Fibroblast of pulmonary artery (primary cell): ENCODE measurements at places on chromosomes 6 and 20.

- no peak for DNase-seq
These were observed 3.8 kb downstream of the TOMM34 start for GRCh38 chr20:44956410-44956809.

DNA sequence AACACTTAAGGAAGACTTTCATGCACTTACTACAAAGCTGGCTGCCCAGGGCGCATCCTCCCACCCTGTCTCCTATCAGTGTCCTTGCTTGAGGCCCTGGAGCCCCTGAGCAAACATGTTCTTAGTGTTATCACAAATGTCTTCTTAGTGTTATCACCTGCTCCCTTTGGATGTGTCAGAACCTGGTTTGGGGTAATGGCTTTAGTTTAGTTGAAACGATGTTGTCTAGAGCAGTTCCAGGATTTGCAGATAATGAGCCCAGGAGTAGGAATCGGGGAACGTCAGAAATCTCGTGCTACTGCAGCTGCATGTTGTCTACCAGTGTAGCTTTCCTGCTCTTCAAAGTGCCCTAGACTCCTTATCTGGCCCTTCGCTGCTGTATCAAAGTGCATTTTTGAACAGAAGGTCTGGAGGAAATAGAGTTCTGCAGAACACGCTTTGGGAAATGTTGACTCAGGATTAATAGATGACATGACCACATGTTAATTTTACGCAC, 69.6 kb downstream of the PHACTR2 start:
- no peak for DNase-seq

- DNase-seq: no peak
These were observed 14.7 kb upstream of the RAB22A start for GRCh38 chr20:58294497-58295455.

DNA sequence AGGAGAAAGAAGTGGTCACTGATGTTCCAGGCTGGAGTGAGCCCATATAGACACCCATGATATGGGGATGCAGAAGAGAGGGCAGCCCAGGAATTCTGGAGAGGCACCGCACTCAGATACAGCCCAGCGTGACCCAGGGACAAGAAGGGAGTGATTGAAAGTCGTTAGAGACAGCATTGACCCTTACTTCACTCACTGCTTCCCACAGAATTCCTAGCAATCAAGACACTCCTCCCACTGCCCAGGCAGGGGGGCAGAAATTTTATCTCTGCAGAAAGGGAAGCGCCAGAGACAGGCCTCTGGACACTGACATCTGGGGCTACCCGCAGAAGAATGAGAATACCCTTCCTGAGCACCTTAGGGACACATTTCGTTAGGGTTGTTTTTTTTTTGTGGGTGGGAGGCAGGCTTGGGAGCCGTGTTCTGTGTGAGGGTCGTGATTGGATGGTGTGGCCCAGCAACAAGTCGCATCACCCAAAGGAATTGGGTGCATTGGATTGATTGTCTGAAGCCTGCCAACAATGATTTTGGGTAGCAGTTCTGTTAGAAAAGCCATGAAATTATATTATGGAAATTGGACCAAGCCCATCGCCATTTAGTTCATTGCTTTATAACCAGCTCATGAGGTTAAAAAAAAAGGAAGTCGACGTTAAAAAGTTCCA, 45.9 kb upstream of the MAP3K4 start:
- no peak for DNase-seq

GRCh38 chr6:160420253-160420968, 72.2 kb downstream of the SLC22A3 start:
- DNase-seq: no peak

DNA sequence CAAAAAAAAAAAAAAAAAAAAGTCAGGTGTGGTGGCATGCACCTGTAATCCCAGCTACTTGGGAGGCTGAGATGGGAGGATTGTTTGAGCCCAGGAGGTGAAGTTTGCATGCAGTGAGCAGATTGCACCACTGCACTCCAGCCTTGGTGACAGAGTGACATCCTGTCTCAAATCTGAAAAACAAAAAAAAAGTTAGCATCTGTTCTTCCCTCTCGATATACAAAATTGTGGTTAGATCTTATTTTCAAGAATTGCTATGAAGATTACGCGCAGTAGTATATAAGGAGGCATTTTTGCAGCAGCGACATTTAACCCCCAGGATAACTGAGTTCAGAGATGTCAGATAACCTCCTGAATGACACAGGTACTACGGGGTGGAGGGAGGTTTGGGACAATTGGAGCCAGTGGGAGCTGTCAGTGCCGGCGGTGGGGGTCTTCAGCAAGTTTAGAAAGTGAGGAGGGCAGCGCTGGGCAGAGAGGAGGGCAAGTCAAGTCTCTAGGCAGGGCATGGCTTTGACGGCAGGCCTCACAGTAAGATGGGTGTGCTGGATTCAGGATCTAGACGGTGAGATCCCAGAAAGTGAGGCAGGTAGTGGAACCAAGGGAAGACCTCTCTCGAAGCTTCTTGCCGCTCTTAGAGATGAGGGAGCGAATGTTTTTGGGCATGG, 26.2 kb upstream of the MRPS18A start:
- DNase-seq: no peak

GRCh38 chr20:48886811-48887210, 34.7 kb upstream of the ARFGEF2 start:
- no peak for DNase-seq

- DNase-seq: peak; percentile 24
These were observed 42.8 kb downstream of the INSM1 start for GRCh38 chr20:20410678-20411077.

GRCh38 chr6:26195924-26196845, 109.0 kb downstream of the HFE start:
- DNase-seq: peak; percentile 7

- DNase-seq: no peak
These were observed 40.1 kb downstream of the FAM120B start for GRCh38 chr6:170346649-170347048.

GRCh38 chr20:21004386-21005076, 101.6 kb downstream of the LINC00237 start:
- DNase-seq: no peak

DNA sequence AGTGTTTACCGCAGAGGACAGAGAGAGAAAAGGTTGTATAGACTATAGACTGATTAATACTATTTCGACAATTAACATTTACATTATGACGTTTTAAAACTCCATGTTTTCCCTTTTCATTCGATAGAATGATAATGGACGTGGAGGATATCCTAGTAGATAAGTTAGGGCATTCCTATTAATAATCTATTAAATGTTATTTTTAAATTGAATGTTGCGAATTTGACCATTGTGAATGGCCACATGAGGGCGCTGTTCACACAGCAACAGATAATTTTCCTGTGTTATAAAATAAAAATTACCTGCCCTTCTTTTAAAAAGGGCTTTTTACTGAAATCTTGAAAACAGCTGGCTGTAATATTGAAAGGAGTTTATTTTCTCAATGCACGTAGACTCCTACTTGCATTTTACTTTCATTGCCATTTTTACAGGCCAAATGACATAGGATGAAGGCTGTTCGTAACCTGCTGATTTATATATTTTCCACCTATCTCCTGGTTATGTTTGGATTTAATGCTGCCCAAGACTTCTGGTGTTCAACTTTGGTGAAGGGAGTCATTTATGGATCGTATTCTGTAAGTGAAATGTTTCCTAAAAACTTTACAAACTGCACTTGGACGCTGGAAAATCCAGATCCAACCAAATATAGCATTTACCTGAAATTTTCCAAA, 3.3 kb downstream of the ADGRB3 start:
- peak; percentile 77 for DNase-seq

GRCh38 chr20:63103402-63104311, 96.9 kb upstream of the BHLHE23 start:
- peak; percentile 18 for DNase-seq

- peak; percentile 4 for DNase-seq
These were observed 545.6 kb upstream of the MAP3K7 start for GRCh38 chr6:91132461-91132860.

- DNase-seq: peak; percentile 100
These were observed 83.0 kb downstream of the SLC22A3 start for GRCh38 chr6:160431226-160431625.

- no peak for DNase-seq
These were observed 77.8 kb downstream of the SYCP2L start for GRCh38 chr6:10964684-10965083.

GRCh38 chr20:37526238-37526838, 1.3 kb downstream of the BLCAP start:
- DNase-seq: peak; percentile 60

GRCh38 chr6:136822046-136822375, 381 bp upstream of the PEX7 start:
- DNase-seq: no peak

DNA sequence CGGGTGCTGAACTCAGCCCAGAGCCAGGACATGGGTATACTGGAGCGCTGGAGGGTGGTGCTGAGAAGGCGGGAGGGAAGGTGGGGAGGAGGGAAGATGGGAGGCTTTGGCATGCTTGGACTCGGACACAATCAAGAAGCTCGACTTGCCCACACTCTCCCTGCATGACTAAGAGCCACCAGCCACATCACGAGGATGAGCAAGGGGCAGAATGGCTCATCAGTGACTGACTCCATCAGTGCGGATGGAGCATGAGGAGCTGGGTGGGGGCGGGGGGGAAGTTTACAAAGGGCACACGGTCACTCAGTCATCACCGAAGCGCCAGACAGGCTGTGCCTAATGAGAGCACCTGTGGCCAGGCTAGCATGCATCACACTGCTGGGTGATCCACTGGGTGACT, 222.8 kb downstream of the KIF16B start:
- DNase-seq: no peak
